ENCODE measurements at places on chromosomes 7 and 10.

DNA sequence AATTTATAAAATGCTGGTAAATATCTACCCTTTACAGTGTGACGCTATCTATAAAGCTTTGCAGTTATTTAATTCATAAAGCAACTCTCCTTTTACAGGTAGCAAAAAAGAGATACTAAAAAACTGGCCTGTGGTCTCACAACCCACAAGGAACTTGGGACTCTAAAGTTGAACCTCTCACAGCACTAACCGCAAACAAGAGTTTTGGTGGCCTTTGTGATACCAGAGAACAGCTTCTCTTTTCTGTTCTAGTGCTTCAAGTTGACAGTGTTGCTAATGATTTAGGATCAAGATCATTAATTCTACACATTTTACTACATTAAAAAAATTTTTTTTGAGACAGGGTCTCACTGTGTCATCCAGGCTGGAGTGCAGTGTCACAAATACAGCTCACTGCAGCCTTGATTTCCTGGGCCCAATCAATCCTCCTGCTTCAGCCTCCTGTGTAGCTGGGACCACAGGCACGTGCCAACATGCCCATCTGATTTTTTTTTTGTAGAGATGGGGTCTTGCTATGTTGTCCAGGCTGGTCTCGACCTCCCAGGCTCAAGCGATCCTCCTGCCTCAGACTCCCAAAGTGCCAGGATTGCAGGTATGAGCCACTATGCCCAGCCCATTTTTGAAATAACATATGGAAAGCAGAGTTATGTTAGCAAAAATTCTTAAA is 56.0 kb upstream of the ST8SIA6 start:
- no peak for DNase-seq

- no peak for DNase-seq
These were observed 18.1 kb downstream of the PDGFA start for GRCh38 chr7:501526-501925.

DNA sequence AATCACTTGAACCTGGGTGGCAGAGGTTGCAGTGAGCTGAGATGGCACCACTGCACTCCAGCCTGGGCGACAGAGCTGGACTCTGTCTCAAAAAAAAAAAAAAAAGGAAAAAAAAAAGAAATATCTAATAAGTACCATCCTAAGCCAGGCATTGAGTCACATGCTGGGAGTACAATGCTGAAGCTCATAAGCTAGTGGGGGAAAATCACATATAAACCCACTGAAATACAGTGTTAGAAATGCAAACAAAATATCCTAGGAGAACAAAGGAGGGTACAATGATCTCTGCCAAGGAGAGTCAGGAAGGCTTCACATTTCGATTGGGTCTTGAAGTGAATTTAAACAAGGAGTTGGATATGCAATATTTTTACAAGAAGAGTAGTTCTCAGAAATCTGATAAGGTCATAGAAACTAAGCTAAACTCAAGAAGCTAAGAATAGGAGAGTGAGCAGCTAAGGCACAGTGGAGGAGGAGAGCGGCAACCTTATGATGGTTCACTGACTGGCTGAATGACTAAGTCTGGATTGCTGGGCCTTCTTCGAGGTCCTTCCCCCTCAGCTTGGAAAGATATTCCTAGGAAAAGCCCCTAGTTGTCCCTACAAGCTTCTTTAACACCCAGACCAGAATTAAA is 115.5 kb downstream of the PHTF2 start:
- no peak for DNase-seq

DNA sequence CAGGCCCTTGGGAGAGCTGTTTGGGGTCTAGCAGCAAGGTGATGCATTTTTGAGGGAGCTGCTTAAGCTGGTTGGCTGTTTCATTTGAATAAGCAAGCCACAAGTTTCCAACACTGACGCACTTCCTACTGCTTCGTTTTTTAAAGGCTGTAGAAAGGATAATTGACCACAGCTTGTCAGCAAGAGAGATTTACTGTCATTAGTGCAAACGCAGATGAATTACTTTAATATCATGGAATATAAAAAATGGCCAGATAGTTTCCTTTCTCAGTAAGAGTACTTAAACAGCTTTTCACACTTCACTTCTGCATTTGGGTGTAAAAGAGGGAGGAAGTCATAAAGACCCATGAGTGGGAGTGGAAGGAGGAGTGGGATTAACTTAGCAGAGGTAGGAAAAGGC is 61.5 kb downstream of the FZD1 start:
- no peak for DNase-seq

DNA sequence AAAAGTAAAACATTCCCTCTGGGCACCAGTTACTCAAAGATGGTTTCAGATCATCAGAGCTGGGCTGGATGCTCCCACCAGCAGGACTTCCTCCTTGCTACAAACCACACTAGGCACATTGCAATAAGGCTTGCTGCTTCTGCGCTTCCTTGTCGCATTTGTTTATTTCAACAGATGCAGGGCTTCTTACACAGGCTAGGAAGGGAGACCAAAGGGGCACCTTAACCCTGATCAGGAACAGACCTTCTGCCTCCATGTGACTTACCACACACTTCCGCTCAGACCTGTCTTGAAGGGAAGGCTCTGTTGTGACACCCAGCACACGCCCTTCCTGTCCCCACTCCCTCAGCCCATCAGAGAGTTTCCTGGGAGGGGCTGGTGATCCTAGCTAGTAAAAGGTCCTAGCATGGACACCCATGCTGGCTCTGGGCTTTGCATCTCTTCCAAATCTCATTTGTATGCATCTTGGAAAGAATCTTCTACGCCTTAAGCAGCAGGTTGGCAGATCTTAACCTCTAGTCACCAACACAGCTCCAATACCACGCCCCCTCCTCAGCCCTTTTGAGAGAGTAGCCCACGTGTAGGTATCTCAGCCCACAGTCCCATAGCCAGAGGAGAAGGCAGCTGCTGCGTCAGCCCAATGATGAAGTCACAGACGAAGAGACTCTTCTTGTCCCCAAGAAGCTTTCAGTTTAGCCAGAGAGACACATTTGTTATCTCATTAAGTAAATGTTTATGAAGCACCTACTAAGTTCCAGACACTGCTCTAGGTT is 47.1 kb upstream of the SVIL start:
- DNase-seq = no peak

All from NCI-H446 treated with DMSO at 0.1 percent for 48 hours (cell line).